ENCODE measurements at places on chromosomes 1 and 21.
A peak's percentile ranks its signal among the peaks of the same experiment; 100 is the strongest.

- DNase-seq = no peak
These were observed 49.9 kb downstream of the TMEM53 start for GRCh38 chr1:44624268-44624901.

GRCh38 chr1:53869454-53870117 is 20.0 kb downstream of the YIPF1 start:
- DNase-seq = peak; percentile 29

- no peak for DNase-seq
These were observed 168.5 kb upstream of the PLD5 start for GRCh38 chr1:242692988-242693387.

DNA sequence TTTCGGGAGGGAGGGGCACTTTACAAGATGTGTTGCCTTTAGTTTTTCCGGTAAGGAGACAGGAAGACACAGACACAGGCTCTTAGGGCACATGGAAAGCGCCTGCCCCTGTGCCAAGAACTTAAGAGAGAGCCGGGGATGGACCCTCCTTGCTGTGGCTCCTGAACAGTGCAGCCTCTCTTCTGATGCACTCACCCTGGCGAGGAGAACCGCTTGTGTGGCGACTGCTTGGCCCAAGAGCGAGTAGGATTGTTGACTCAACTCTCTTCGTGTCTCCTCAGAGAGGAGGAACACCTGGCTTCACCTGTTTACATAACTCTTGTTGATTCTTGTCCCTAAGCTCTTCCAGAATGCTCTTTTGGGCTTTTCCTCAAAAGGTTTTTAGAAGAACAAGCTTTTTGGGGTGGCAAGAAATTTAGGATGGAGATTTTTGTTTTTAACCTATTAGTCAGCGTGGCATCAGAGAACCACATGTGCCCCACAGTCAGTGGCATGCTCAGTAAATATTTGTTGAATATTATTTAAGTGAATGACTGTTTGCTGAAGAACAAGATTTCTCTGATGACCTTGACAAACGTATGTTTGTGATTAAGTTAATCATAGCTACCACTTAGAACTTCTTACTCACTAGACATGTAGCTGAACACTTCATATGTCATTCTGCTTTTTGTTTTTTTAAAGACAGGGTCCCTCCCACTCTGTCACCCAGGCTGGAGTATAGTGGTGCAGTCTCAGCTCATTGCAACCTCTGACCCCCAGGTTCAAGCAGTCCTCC is 60.6 kb downstream of the NFIA start:
- no peak for DNase-seq

- no peak for DNase-seq
These were observed 1.3 kb downstream of the JAM2 start for GRCh38 chr21:25640202-25640942.

- peak; percentile 50 for DNase-seq
These were observed 36.5 kb upstream of the TRAPPC10 start for GRCh38 chr21:43975469-43976098.

DNA sequence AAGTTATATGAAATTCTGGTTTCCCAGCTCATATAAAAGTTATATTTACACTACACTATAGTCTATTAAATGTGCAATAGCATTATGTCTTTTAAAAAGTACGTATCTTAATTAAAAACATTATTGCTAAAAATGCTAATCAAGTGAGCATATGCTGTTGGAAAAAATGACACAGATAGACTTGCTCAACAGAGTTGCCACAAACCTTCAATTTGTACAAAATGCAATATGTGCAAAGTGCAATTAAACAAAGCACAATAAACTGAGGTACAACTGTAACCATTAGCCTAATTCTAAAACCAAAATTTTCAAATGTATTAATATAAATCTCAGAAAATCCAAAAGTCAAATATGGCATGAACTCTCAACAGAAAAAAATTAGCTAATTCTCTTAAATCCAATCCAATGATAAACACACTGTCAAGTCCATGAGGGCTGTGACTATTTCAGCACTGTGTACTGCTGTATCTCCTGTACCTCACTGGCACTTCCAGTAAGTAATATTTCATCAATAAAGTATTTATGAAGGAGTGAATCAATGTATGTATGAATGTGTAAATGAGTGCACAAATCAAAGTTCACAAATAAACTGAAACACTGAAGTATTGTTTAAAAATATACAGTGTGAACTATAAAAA is 116.3 kb downstream of the AKT3 start:
- DNase-seq = no peak

- DNase-seq = no peak
These were observed 20.9 kb downstream of the SDC3 start for GRCh38 chr1:30887485-30888315.

GRCh38 chr1:60103186-60103585 is 29.6 kb upstream of the C1orf87 start:
- no peak for DNase-seq

- peak; percentile 94 for DNase-seq
These were observed 5.3 kb downstream of the CREG1 start for GRCh38 chr1:167548059-167548932.

- DNase-seq = no peak
These were observed 64.8 kb downstream of the SYF2 start for GRCh38 chr1:25167269-25168192.

DNA sequence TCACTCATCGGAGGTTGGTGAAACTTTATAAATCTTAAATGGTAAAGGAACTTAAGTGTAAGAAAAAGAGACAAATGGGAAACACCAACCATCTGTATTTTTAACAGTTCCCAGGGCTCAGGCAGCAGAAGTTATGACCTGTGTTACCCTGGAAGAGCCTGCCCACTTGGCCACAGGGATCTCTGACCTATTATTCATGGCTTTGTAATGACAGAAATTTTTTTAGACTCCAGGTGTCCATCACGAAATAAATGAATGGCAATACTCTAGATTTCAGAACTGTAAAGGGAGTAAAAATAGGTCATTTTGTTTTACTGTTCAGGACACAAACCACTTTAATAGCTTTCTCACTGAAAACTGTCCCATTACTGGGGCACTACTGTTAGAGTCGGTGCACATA is 389.8 kb downstream of the VAV3 start:
- DNase-seq = no peak

DNA sequence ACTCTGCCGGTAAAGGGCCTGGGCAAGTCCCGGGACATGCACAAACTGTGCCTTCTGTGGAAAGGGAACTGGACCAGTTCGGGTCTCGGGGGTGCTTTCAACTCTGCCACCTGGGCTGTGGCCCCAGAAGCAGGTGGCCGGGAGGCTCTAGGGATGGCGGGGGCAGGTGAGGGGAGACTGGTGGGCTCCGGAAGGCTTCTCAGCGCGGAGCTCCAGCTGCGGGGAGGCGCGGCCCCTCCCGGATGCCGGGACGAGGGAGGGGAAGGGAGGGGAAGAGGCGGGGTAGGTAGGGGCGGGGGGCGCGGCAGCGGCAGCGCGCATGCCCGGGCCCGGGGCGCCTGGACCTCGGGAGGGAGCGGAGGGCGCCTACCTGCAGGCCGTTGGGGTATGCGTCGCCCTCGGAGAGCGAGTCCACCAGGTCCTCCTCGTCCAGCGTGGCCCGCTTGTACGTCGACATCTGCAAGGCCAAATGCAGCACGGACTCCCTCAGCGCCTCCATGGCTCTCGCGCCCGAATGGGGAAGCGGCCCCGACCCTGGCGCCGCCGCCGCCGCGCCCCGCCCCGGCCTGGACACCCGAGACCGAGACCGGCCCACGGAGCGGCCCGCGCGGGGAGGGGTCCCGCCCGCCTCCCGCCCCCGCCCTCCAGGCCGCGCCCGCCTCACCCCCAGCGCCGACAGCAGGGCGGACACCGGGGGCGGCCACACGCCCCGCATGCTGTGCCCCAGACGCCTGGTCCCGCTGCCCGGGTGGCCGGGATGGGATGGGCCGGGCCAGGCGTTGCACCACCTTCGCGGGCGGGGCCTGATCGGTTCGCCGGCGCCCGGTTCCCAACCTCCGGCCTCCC is at the start of gene ECE1:
Gene ECE1 (minus strand): TSS at position 764 of the 846 bp plus-strand sequence. CDS start 49 bp downstream, at position 715.
- peak; percentile 48 for DNase-seq

DNA sequence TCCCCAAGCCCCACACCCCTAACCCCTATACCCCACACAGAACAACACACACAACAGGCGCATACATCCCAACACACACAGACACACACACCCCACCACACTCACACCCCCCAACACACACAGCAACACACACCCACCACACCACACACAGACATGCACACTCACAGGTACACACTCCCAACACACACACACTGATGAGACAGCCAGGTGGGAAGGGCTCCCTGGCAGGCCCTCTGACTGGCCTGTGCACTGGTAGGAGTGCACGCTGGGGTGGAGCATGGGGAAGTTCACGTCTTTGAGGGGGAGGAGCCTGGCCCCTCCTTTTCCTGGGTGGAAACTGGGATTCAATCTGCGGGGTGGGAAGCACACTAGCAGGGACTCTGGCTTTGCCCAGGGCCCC is 116.7 kb downstream of the RHOU start:
- DNase-seq = no peak

- DNase-seq = no peak
These were observed 5.1 kb upstream of the RFX5 start for GRCh38 chr1:151352021-151352718.

DNA sequence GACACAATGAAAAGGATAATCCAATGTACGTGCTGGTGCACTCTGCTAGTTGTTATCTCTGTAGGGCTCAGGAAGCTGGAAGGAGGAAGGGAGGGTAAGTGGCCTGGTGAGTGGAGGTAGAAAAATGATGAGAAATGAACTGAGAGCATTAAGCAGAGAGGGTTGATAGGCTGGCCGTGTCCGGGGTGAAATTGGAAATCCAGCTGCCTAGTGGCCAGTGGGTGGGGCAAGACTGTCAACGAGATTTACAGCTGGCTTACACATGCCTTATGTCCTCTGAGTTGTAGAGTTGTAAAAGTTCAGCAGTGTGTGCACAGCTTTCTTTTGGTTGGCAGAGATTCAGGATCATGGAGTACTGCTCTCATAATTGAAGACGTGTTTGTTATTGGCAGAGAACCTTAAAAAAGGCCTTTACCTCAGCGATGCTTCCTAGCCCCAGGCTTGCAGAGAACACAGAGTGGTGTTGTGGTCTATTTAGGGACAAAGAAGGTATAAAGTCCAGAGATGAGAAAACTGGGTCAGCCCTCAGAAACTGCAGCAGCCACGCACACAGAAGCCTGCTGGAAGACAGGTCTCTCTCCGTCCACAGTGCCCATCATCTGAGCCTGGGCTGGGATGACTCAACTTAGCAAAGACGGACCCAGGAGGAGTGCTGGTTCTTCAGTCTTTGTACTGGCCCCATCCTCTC is 132.4 kb downstream of the EDEM3 start:
- no peak for DNase-seq

DNA sequence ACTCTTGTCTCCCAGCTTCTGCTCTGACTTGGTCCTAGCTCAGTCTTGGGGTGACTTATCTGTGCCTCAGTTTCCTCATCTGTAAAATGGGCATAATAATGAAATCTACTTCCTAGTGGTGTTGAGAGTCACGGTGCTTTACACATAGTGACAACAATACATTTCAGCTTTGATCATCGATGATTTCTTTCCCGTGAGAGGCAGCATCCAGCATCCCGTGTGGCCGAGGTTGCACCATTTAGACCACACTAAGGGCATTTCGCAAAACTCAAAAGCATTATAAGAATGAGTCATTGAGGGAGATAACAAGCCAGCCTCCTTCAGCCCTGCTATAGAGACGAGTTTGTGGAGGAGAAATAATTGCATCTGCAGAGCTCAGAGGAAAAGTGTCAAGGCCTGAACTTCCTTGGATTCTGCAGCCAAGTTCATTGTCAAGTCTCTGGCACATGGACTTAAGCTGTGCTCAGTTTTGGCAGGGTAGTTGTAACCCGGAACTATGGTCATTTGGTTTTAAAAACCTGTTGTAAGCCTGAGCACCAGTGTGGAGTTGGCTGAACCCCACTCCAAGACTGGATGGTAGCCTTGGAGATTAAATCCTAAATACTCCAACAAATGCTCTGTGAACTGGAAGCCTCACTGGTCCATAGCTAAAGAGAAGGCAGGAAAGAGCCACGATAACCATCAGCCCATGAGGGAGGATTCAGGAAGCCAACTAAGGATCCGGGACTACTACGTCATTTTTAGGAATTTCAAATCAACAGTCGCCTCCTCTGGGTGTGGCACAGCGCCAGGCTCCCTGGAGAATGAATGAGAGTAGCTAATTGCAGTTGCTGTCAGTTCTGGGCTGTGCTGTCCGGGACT is 64.2 kb downstream of the TCP10L start:
- peak; percentile 18 for DNase-seq

DNA sequence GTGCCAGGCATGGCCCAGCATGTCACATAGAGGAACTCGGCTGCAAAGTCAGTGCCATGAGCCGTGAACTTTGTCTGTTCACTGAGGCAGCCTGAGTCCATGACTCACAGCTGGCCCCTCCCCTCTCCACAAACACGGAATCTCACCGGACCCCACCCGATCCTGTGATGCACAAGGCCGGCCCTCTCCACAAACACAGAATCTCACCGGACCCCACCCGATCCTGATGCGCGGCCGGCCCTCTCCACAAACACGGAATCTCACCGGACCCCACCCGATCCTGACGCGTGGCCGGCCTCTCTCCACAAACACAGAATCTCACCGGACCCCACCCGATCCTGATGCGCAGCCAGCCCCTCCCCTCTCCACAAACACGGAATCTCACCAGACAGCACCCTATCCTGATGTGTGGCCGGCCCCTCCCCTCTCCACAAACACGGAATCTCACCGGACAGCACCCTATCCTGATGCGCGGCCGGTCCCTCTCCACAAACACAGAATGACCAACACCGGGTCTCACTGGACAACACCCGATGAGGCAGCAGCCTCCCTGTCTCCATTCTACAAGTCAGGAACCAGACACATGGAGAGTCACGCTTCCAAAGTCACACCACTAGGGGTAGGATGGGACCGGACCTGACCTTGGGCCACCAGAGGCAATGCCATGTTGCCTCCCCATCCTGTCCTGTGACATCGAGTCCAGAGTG is 39.6 kb upstream of the GPR153 start:
- no peak for DNase-seq

- no peak for DNase-seq
These were observed 1.8 kb downstream of the TRIM46 start for GRCh38 chr1:155175281-155175926.

- DNase-seq = no peak
These were observed 38.7 kb downstream of the CACHD1 start for GRCh38 chr1:64508629-64509028.

- no peak for DNase-seq
These were observed 85.9 kb downstream of the ROR1 start for GRCh38 chr1:63859480-63860275.
